Fibroblast of mammary gland (primary cell): ENCODE measurements at places on chromosomes 4 and X.

DNA sequence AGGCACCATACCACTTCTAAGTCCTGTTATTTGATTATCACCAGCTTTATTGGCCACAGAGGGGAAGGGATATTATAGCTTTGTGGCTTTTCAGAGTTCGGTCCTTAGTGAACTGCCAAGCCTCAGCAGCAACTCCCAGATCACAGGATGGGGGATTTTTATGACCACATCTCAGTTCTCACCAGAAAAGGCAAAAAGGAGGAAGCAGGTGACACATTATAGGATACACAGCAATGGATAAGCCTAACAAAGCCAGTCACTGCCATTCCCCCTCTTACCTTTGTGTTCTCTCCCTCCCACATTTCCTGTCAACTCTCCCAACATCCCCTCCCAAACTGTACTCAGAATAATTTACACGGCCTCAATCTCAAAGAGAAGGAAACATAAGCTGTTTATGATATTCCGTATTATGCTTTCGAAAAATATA, 142.8 kb downstream of the MGST2 start:
- DNase-seq, result no peak

- DNase-seq, result peak; percentile 2
Measured at GRCh38 chrX:139967300-139967699, 2.0 kb upstream of the CXorf66 start.

GRCh38 chr4:23023666-23024065, 330.9 kb downstream of the GBA3 start:
- DNase-seq, result no peak

DNA sequence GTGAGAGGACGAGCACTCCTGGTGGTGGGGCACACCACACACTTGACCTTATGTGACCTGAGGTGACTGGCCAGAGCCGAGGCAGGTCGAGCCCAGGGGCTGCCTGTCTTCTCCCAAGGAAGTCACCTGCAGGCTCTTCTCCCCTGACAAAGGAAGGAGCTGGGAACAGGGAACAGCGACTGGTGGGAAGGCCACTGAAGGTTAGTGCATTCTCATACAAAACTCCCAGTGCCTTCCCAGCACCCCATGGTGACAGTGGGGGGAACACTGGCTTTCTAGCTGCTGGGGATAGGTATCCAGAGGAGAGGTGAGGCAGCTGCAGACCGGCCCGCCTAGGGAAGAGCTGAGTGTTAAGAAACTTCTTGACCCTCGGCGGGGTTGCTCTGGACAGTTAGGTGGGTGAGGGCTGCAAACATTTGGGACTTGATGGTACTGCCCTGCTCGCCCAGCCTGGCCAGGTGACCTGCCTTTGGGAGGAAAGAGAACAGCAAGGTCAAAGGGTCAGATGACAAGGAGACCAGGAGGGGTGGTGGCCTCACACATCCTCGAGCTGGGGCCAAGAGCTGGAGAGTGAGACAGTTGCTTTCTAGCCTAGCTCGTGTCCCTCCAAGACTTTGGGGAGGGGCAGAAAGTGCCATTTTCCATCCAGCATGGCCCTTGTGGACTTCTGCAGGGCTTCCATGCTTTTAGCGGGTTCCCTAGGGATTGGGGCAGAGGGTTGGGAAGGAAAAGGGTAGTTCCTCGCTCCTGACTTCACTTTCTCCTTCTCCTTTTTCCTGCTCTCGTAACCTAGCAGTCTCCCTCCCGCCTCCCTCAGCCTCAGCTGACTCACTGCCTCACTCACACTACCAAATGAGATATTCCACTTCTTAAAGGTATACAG, 2.7 kb downstream of the NALF2 start:
- no peak for DNase-seq

DNA sequence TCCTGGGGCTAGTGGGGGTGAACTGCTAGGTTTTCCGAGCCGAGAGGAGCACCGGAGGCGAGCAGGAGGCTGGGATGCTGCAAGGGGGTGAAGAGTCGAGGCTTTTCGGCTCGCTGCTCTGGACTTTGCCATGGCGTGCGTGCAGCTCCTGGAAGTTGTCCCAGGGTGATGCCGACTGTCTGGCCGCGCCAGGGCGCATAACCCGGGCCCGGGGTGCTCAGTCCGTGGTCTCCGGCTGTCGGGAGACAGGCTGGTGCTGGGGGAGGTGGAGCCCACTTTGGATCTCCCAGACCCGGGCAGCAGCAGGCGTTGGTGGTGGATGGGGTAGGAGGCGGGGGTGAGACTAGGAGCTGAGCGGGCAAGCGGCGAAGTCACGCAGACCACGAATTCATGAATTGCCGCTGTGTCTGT, 793 bp downstream of the GRIA3 start:
- DNase-seq, result peak; percentile 10

DNA sequence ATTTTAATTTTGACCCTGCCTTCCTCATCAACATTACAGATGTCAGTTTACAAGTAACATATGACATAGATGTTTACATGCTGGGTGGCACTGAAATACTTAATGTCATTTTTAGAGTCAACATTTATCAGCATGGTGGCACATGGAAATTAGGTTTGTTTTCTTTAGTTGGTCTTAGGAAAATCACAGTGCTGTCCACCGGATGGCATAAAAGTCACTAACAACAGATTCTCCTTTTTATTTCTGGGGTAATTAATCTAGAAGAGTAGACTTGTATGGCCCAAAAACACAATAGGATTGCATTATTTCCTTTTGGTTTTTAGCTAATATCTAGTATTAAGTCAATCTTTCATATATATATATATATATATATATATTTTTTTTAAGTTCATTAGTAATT, 88.6 kb upstream of the HHIP start:
- peak; percentile 33 for DNase-seq

DNA sequence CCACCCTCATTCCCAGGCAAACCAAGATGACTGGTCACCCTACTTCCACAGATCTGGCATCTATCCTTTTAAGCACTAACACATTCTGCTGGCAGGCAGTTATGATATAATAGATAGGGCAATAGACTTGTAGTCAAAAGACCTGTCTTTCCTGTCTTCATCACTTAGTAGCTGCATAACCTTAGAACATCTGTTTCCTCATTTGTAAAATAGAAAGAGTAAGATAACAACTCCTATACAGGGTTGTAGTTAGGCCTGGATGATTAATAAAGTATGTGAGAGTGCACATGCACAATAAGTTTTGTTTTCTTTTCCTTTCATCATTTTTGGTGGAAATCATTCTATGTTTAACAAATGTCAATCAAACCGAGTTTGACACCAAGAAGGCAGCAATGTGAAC, 72.1 kb downstream of the GPR82 start:
- DNase-seq, result no peak

DNA sequence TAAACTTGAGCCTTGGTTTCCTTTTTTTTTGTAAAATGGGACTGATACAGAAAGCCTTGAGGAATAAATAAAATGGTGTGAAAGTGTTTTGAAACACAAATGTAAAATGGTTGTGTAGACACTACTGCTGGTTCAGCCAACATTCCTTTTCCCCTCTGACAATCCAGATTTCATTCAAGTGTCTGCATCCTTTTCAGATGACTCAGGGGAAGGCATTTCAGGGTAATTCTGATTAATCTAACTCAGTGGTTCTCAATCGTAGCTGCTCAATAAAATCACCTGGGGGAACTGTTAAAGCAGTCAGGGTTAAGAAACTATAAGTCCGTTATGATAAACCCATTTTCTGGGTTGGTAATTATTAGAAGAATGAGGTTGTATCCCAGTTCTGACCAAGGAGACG, 4.6 kb downstream of the ARHGAP10 start:
- DNase-seq, result peak; percentile 77

GRCh38 chrX:132153166-132153565, 25.3 kb upstream of the FRMD7 start:
- no peak for DNase-seq
